NCI-H524 (cell line): ENCODE measurements at places on chromosomes 3 and 15.

GRCh38 chr3:79767194-79767904 is 449 bp downstream of the ROBO1 start:
- DNase-seq, result peak; percentile 42

DNA sequence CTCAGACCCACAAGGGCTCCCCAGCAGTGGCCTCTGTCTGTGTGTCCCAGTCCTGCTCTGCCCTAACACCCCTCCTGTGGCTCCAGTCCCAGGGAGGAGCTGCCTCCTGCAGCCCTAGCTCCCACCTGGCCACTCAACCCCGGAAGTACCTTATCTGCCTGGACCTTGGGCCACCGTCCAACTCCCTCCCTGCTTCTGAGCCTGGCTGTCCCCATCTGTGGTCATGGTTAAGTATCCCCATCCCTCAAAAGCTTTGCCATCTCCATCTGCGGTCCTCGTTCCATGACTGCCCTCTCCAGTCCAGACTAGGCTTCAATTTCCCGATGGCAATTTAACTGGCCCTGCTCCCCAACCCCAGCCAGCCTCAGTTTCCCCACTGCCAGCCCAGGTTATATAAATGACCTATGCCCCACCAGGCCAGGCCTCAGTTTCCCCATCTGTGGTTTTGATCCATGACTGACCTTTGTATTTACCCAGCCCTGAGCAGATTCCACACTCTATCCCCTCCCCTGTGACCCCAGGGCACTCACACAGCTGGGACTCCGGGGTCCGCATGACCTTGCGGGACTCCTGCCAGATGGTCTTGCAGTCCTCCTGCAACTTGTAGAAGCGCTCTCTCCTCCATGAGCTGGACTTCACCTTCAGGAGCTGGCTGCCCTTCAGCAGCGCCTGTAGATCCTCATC is 9.6 kb downstream of the PLCD1 start:
- no peak for DNase-seq

- DNase-seq, result no peak
Observed at GRCh38 chr3:114043205-114043604, 13.1 kb downstream of the CCDC191 start.

DNA sequence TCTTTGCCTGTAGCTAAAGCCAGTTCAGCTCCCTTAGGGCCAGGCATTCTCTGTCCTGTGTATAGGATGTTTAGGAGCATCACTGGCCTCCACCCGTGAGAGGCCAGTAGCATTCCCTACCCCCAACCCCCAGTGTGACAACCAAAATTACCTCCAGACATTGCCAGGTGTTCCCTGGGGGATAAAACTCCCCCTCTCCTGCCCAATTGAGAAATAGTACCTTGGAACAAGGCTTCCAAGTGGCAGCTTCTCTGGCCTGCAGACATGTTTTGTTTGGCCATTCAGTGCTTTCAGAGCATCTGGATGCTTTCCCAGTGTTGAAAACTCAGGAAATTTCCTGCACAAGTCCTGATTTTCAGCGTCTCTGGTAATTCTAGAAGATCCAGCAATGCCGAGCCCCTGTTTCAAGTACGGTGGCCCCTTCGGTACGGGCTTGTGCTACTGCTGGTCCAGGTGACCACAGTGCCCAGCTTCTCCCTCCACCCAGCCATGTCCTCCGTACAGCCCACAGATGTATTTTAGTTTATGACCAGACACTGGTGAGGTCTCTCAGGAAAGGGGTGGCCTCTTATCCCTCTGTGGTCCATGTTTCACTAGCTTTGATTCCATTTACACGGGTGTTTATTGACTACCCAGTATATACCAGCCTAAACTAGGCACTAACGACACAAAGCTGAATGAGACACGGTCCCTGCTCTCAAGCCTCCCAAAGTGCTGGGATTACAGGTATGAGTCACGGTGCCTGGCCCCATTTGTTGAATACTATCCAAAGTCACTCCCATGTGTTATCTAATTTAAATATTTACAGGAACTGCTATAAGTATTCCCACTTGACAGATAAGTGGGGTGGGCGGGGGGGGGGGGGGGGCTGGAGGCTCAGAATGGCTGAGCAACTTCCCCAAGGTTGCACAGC is 125.4 kb upstream of the RAD18 start:
- DNase-seq, result no peak

DNA sequence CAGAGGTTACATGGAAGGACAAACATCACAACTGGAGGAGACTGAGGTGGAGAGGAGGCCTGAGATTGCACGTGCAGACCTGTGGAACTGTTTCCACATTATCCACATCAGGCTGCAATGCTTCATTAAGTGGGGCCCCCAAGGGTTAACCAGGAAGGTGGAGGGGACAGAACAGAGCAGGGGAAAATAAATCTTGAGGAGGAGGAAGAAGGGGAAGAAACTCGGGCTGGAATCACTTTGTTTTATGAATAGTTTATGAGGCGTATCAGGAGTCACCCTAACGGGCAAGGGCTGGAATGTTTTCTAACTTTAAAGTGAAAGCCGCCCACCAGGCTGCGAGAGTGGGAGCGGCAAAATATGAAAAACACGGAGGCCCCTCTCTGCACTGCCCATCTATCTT is 154.9 kb downstream of the WNT5A start:
- DNase-seq, result no peak

- no peak for DNase-seq
Observed at GRCh38 chr3:175222356-175222755, 363.2 kb downstream of the NAALADL2 start.

DNA sequence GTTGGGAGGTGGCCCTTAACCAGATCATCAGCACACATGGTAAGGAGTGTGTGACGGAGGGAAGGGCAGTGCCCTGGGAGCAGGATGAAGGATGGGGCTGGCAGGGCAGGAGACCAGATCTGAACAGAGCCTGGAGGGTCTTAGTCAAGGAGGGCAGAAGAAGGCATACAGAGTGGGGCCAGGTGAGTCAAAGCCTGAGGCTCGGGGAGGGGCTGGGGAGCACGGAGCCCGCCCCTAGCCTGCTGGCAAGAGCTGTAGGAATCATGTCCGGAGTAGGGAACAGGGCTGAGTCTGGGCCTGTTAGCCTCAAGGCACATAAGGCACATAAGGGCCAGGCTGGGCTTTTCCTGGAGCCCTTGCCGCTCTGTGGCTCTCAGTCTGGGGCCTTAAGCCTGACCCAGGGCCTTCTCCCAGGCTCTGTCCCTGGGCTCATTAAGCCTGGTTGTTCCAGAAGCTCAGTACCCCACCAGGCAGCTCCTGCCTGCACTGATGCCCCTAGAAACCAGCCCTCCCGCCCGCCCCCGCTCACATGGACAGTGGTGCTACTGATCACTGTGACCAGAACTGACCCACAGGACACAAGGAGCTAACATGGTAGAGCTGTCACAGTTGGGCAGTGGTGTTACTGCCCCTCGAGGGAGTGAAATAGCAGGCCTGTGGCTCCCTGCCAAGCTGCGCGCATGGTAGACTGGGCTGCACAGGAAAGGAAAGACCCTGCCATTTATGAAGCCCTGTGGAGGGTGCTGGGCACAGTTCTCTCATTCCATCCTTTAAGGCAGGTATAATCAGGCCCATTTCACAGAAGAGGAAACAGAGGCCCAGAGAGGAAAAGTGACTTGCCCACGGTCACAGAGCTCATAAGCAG is 14.6 kb downstream of the ISG20 start:
- DNase-seq, result no peak
